SK-N-SH treated with all-trans-retinoic acid at 6 μM for 48 hours (cell line): ENCODE measurements at places on chromosomes 6 and 20.

DNA sequence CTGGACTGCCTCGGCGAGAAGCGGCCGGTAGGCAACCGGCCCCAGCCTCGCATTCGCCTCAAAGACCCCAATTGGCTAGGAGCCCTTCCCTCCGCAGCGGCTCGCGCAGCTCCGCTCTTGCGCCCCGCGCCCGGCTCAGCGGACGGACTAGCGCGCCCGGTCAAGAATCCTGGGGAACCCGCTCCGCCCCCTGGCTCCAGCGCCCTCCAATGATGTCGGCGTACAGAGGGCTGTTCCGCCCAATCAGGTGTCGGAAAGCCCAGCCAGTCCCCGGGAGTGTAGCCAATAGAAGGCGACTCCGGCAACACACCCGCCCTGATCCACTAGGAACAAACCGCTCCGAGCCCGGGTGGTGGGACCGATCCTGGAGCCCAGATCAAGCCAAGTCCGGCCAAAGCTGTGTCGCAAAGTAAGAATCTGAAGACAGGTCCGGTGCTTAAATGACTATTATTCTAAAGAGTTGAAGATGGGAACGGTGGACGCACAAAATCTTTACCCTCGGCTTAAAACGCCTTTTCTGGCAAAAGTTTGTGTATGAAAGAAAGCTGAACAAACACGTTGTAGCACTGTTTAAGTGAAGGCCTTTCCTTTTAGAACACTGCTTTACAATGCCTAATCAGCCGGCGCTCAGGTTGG is 132.2 kb downstream of the OGFRL1 start:
- ATAC-seq, result peak; percentile 99

DNA sequence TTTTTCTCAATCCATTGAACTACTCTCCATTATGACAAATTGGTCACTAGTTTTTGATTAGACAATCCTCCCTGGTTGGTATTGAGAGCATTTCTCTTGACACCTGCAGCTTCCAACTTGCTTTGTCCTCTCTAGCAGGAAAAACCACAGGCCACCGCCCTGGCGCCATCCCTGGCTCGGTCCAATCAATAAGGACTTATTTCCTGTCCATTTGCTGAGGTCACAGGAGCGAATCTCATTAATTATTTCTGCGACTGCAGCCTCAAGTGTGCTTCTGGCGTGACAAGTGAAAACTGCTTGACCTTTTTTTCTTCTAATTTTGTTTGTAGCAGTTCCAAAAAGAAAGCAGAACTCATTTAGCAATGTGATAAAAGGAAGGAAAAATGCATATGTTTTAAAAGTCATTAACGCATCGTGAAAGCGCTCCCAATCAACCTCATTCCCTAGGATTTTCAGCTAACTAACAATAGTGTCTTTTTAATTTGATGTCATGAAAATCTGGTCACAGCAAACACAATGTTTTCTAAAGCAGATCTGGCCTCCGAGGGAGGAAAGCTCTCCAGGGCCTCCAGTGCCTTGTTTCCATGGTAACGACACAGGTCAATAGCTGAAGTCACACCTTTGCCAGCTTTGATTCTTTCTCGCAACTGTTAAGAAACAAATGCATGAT is 39.0 kb upstream of the BEND3 start:
- ATAC-seq, result no peak

- no peak for ATAC-seq
These were observed 50.5 kb upstream of the ECI2 start for GRCh38 chr6:4185846-4186245.

DNA sequence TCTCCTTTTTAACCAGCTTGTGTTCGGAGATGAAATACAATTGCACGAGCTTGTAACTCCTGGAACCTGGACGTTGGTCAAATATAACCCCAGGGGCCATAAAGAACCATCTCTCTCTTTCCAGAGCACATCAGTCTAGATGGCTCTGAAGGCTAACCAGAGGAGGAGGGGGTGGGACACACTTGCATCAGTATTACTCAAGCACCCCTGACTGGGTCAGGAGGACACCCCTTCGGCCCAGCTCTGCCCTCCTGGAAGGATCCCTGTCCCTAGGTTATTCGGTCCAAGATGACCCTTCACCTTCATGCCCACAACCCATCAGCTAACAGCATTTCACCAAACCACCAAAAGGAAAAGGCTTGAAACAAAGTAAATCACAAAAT is 67.1 kb downstream of the FYN start:
- no peak for ATAC-seq

- ATAC-seq, result peak; percentile 52
These were observed 86.4 kb upstream of the RIPOR2 start for GRCh38 chr6:25022140-25022553.

GRCh38 chr20:32610472-32611218 is 25.5 kb upstream of the NOL4L start:
- no peak for ATAC-seq

- ATAC-seq, result no peak
These were observed 91.7 kb downstream of the YTHDF1 start for GRCh38 chr20:63124092-63124781.

DNA sequence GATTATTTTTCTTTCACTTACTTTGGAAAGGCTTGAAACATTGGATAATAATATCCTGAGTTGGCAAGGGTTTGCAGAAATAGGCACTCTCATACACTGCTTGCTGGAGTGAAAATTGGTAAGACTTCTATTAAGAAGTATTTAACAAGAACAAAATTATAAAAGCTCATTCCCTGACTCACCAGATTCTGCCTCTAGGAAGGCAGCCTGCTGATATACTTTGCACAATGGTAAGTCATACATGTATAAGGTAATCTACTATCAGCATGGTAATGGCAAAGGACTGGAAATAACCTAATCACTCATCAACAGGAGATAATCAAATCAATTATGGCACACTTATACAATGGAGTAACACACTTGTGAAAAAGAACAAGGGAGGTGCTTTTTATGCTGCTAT is 85.8 kb downstream of the PLCG1 start:
- no peak; the same call in 2 of the 3 replicates for ATAC-seq

DNA sequence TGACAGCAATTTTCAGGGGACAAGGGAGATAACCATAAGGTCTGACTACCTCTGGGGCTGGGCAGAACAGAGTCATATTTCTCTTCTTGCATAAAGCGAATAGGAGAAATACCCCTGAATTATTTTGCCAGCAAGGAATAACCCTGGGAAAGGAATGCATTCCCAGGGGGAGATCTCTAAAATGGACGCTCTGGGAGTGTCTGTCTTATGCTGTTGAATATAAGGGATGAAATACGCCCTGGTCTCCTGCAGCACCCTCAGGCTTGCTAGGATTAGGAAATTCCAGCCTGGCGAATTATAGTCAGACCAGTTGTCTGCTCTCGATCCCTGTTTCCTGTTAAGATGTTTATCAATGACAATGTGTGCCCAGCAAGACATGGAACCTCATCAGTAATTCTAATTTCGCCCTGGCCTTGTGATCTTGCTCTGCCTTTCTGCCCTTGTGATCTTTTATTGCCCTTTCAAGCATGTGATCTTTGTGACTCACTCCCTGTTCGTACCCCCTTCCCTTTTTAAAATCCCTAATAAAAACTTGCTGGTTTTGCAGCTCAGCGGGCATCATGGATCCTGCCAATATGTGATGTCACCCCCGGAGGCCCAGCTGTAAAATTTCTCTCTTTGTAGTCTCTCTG is 221.6 kb upstream of the HS3ST5 start:
- ATAC-seq, result no peak

DNA sequence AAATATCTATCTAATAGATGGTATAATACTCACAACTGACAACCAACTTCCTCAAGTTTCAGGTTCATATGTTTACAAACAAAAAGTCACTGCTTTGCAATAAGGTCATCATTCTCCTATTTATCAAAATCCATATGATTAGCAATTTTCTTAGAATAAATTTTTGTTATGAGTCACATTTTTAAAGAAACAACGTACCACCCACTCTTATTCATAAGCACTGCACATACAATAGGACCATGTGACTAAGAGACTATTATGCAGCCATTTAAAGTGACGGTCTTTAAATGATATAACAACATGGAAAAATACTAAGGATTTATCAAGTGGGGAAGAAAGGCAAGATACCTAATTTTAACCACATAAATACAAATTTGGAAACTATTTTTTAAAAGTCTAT is 40.0 kb downstream of the REPS1 start:
- ATAC-seq, result no peak

DNA sequence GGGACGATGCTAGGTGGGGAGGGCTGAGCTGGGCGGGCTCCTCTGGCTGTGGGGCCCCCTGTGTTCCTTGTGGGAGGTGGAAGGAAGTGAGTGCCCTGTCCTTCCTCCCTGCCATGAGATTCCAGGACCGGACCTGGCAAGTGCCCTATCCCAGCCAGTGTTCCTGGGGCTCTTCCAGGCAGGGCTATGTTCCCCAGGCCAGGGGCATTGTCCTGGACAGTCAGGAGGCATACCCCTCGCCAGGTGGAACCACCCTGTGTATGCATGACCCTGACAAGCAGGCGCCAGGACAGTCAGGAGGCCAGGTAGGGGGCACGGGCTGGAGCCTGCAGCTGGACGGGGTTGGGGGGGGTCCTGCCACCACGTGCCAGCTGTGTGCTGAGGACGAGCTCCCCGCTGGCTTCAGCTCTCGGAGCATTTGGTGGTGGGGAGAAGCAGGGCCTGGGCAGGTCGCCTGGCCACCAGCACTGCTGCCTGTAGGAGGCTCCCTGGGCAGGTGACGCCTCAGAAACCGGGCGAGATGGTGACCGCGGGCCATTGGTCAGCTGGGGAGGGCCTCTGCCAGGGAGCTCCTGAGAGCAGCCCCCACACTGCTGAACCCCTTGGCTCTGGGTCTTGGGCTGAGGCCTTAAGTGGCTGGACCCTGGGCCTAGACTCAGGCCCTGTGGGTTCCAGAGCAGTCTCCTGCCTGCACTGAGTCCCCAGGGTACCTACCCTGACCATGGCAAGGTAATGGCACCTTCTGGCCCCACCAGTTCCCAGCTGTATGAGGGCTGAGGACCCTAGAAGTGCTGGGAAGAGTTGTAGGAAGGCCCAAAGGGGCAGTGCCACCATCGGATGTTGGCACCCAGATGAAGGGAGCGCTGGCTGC is 694 bp downstream of the SLC17A9 start:
- ATAC-seq, result no peak

DNA sequence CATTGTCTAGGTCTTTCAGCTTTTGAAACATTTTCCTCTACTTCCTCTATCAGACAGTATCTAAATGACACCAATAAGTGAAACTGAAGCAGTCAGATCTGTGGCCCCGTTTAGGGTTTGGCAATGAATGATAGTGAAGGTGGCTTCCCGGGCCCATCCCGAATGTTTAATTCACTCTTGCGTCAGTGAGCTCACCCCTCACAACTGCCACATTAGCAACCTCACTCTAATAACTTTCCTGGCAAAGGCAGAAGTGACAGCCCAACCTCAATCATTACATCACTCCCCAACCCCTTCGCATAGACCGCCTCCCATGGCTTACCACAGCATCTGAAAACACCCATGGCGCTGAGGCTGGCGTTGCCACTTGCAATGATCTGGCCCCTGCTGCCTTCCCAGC is 92.4 kb upstream of the CD83 start:
- no peak for ATAC-seq

- ATAC-seq, result no peak
These were observed 142.3 kb upstream of the TENT5A start for GRCh38 chr6:81894788-81895271.

DNA sequence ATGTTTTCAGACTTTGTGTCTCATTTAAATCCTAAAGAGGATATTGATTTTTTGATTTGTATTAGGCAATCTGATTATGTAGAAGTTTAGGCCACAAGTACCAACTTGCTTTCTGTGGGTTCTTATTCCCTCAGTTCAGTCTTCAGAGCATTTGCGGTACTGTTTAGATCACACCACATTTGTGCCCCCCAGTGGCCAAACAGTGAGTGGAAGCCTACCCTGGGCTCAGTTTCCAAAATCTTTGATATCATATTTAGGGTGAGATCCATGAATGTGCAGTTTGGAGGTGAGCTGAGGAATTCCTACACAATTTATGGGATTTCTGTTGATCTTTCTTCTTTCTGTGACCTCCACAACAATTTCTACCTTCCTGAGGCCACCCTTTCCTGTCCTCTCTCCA is 92.3 kb upstream of the FUT9 start:
- ATAC-seq, result no peak

- ATAC-seq, result no peak
These were observed 2.6 kb downstream of the ASF1A start for GRCh38 chr6:118896339-118897136.

GRCh38 chr6:116008470-116009243 is 52.0 kb downstream of the FRK start:
- peak; percentile 38 for ATAC-seq

DNA sequence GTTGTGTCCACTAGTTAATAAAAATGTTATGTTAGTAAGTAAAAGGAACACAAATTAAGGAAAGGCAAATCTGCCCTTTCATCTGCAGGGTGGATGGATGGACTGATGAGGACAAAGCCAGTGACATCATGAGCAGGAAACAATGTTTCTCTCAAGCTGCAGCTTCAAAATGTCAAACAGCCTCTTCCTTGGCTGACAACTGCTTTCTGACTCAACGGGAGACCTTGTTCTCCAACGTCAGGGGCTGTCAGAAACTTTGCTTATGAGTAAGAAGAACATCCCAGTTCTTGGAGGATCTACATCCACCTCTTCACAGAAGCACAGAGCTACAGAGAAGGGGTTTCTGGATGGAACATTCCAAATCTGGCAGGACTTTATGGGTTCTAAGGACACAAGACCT is 6.0 kb downstream of the CST2 start:
- ATAC-seq, result no peak

GRCh38 chr6:29813809-29814208 is 13.8 kb upstream of the HLA-G start:
- peak; percentile 61 for ATAC-seq

DNA sequence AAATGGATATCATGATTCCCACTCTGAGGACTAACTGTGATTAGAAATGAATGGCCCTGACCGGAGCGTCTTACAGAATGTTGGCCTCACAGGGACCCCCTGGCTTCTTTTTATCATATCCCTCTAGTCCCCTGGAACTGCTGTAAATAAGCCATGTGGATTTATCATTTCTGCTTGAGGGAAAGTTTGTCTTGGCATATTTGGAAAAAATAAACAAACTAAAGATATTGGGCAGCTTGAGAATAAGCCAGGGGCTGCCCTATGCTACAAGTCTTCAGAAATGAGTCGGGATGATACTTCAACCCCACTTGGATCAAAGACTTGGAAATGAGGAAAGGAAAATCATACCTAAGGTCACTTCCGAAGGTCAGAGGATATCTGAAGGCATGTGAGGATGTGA is 179.1 kb downstream of the THBS2 start:
- no peak for ATAC-seq

GRCh38 chr6:170062915-170063241 is 228.0 kb downstream of the DLL1 start:
- ATAC-seq, result no peak

DNA sequence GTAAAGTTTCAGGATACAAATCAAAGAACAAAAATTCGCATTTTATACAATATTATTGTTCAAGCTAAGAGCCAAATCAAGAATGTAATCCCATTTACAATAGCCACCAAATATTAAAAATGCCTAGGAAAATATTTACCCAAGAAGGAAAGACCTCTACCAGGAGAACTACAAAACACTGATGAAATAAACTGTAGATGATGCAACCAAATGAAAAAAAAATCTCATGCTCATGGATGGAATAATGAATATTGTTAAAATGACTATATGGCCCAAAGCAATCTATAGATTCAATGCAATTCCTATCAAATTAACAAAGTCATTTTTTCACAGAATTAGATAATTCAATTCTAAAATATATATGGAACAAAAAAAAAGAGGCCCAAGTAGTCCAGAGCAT is 708.8 kb upstream of the MAN1A1 start:
- no peak for ATAC-seq

- no peak for ATAC-seq
These were observed 31.1 kb downstream of the STMND1 start for GRCh38 chr6:17132967-17133366.
